ENCODE measurements at places on chromosomes 3 and 15.

GRCh38 chr3:50357481-50357880 lies 1.8 kb downstream of the TMEM115 start:
- no peak for ATAC-seq

DNA sequence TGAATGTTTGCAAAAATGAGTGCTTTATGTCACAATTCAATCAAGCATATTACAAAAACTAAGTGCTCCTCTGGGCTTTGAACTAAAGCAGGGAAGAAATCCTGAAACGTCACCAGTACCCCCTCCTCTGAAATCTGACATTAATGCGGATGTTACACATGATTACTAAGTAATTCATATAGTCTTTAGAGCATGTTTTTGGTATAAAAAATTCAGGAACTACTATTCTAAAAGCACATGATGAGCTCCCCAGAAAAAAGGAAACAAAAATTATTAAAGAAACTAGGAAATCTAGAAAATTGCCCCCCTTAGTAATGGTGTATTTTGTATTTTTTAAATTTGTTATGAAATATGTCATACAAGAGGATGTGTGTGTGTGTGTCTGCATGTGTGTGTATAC lies 87.7 kb downstream of the MYO5A start:
- ATAC-seq, result no peak

DNA sequence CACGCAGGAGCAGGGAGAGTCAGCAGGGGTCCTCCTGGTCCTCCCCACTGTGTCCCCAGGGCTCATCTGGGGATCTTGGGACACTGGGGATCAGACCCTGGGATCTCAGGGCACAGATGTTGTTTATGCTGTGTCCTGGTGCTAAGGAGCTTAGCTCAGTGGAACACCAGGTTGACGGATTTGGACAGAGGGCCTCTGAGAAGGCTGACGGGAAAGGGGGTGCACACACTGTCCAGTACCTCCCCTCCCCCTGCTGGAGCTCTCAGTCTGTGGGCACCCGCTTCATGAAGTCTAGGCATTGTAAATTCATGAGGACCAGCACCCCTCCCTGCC lies 21.9 kb upstream of the SEMA3F start:
- no peak for ATAC-seq

GRCh38 chr3:9087831-9088413 lies 124.7 kb upstream of the RAD18 start:
- no peak for ATAC-seq

- ATAC-seq, result no peak
These were observed 24.5 kb upstream of the TRAK1 start for GRCh38 chr3:42066516-42067181.

GRCh38 chr3:39075910-39076309 lies 24.1 kb downstream of the WDR48 start:
- no peak for ATAC-seq

- peak; percentile 48 for ATAC-seq
These were observed 2.2 kb upstream of the ULK3 start for GRCh38 chr15:74845208-74845568.

GRCh38 chr3:126944089-126944965 lies 38.6 kb upstream of the PLXNA1 start:
- ATAC-seq, result no peak

DNA sequence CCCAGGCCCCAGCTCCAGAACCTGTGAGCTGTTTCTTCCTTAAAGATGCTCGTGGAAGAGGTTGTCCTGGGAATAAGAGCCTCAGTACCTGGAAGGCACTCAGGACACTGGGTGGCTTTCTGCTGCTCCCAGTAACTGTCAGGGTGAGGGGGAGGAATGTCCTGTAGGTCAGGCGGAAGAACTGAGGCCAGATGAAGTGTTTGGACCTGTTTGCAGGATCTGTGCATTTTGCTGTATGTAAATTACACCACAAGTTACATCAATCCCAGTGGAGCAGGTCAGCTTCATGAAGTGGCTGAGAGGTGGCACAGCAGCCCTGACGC lies 27.1 kb downstream of the HDAC11 start:
- no peak for ATAC-seq

DNA sequence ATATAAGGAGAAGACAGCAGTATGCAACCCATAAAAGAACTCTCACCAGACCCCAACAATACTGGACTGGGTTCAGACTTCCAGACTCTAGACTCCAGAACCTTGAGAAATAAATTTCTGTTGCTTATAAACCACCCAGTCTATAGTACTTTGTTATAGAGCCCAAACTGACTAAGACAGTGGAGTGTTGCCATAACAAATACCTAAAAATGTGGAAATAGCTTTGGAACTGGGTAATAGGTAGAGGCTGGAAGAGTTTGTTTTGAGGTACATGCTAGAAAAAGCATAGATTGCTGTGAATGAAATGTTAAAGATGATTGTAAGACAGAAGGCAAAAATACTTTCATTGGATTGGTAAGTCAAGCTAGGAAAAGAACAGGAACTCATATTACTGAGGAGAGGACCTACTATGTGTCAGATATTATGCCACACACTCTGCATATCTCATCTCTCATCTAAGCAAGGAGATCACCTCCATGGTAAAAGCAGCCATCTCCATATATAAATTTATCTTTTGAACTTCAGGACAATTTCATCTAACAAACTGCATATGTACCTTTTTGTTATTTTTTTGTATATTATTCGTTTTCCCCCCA lies 67.4 kb upstream of the FNDC3B start:
- no peak for ATAC-seq
